H9 (cell line): ENCODE measurements at places on chromosomes 3 and 15.

- DNase-seq, result no peak
Measured at GRCh38 chr3:193488741-193489140, 66.0 kb downstream of the ATP13A4 start.

DNA sequence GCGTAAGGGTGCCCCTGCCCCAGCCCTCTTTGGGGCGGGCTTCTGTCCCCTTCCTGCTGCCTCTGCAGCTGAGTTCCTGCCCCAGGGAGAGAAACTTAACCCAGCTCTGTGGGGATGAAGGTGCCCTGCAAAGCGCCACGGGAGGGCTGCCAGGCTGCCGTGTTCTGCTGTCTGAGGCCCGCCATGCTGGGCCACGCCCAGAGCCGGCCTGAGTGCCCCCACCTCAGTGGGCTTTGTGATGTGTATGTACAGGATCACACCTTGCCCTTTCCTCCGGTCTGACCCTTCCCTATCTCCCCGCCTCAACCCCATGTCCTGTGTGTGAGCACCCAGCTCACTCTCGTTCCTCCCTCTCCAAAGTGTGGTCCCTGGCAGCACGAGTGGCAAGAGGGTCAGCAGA, 22.6 kb downstream of the C15orf39 start:
- DNase-seq, result no peak

GRCh38 chr3:197030379-197031314, 1.0 kb upstream of the MELTF start:
- peak; percentile 43 for DNase-seq

DNA sequence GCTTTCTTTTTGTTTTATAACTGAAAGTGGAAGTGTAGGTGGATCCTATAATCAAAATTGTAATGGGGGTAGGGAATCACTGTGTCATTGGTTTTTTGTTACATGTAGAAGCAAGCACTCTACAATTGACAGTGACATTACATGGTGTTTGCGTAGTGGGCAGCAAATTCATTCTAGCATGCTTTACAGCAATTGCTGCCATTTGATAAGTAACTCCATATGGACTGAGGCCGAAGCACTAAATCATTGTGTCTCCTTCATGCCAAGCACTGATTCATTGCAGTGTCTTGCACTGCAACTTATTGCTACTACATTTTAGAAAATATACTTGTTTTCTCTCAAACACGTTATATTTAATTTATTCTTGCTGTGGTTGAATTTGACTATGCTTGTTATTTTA, 933.9 kb downstream of the NSUN3 start:
- no peak for DNase-seq

DNA sequence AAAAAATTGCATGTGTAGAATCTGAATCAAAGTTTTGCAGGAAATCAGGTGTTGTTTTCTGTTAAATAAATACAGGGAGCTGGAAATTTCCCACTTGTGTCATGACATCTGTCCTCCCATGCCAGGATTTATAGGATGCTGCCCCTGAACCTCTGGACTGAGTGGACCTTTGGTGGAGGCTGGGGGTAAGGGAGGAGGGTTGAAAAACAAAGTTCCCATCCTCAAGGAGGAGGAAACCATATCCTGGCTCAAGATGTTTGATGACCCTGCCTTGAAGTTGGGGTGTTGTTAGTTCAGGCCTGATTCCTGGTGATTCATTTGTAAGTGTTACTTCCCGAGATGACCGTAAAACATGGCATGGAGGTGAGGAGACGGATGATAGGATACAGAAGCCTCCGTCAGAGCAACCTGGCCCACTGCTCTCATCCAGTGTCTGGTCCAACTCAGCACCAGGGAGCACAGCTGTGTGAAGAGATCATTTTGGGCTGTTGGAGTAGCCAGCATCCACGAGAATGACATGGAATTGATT, 223.6 kb downstream of the CACNA2D3 start:
- DNase-seq, result no peak

DNA sequence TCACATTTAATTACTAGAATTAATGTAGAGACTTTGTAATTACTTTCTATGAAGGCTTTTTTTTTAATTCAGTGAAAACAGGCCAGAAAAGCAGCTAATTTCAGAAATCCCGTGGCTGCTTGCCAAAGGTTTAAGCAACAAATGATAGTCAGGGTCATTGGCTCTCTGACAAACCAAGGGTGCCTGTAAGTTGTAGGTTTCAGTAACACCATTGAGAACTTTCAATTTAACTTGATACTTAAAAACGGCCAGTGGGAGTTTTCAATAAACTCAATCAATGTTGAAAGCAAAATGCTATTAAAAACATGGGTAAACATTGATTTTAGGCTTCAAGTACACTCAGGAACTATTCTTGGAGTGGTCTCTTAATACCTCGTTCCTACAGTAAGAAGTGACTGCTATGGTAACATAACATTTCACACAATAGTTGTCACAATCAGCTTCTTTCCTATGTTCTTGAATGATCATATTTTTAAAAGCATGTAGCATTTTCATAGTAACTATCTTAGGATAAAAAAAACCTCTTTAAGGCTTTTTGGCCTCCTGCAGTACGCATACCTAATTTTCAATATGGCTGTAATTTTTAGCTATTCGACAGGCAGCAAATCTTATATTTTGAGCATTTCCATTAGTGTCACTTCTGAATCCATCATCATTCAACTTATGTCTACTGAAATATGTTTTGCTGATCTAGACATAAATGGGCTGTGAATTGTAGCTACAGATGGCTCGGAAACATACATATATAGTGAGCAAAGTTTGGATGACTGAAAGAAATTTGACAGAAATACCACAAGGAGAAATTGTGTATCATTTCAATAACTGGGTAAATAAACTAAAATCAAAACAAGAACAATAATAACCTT, 592.1 kb upstream of the GBE1 start:
- no peak for DNase-seq

GRCh38 chr3:139463466-139463865, 12.8 kb downstream of the RBP2 start:
- DNase-seq, result no peak
